ENCODE measurements at places on chromosomes 5 and 9.

GRCh38 chr5:31054453-31054852 is 139.0 kb upstream of the CDH6 start:
- H3K27ac ChIP-seq = no peak overlapping the region
- no peaks in the 10 kb centered on the region for H3K36me3 ChIP-seq
- H3K27me3 ChIP-seq = no peaks in the 10 kb centered on the region
- H3K4me3 ChIP-seq = no peak overlapping the region
- DNase-seq = no peak
- H3K4me1 ChIP-seq = no peaks in the 10 kb centered on the region

DNA sequence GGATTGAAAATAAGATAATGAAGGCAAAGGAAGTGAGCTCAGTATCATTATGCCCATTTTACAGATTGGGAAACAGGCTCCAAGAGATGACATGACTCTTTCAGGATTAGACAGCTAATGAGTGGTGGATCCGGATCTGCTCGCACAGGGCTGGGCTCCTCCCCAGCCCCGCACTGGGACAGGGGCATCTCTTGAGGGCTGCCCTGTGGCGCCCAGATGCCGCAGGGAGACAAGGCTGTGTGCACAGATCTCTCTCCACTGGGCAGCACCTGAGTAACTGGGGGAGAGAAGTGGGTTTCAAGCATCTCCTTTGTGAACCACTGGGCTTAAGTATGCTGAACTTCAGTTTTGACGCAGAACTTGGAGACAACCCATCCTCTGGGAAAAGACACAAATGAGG is 43.9 kb downstream of the ADAMTS2 start:
- H3K27ac ChIP-seq = no peak overlapping the region
- H3K4me1 ChIP-seq = no peaks in the 10 kb centered on the region
- H3K27me3 ChIP-seq = no peaks in the 10 kb centered on the region

GRCh38 chr5:80034962-80035821 is at the start of gene THBS4:
TSS of gene THBS4 (plus strand) at chr5:80035348. CDS start at chr5:80035538, 190 bp downstream.
- H3K4me3 ChIP-seq = no peak within 1 kb of the TSS
- no peak within 1 kb of the TSS for H3K27ac ChIP-seq
- peaks cover 9% of the 10 kb centered on the region for H3K27me3 ChIP-seq
- no peak for DNase-seq
- no peaks in the 10 kb centered on the region for H3K36me3 ChIP-seq
- no peaks in the 10 kb centered on the region for H3K4me1 ChIP-seq

DNA sequence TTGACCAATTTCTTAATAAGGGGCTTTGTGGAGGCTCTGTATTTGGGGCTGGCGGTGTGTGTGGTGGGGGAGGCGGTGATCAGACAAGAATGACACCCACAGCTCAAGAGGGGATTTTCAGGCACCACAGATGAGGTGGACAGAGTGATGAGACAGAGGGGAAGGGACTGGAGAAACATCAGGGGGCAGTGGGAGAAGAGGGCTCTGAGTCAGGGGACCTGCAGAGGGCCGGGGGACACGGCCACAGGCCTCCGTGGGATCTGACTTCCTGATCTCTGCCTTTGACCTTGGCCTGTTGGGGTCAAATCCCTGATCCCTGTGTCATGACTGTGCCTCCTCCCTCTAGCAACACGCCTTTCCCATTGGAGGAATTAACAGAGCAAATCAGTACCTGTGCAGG is 197.7 kb downstream of the C9orf50 start:
- no peak overlapping the region for H3K27ac ChIP-seq
- no peak for DNase-seq
- no peak overlapping the region for H3K4me3 ChIP-seq
- no peaks in the 10 kb centered on the region for H3K27me3 ChIP-seq

DNA sequence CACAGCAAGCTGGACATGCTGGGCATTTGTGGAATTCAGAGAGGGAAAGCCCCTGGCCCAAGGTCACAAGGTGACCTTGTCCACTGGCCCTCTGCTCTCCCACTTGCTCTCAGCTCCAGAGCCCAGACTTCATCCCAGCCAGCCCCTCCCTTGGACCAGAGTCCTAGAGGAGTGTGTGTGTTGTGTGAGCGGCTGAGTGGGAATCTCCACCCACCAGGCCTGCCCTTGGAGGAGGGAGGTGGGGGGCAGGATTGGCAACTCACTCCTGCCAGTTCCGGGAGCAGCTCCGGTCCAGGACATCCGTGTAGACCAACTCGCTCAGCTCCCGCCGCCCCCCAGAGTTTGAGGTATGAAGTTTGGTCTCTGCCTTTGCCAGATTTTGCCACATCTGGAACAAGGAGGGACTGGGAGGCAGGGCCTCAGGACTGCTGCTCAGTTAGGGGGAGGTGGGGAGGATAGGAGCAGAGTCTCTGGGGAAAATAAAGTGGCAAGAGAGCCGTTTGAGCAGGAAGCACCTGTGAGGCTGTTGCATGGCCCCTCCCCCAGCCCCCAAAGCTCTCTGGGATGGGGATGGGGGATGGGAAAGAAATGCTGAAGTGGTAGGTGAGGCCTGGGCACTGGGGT is 1.4 kb downstream of the MZB1 start:
- DNase-seq = no peak
- no peak overlapping the region for H3K4me3 ChIP-seq
- H3K27ac ChIP-seq = no peak overlapping the region
- no peaks in the 10 kb centered on the region for H3K27me3 ChIP-seq

DNA sequence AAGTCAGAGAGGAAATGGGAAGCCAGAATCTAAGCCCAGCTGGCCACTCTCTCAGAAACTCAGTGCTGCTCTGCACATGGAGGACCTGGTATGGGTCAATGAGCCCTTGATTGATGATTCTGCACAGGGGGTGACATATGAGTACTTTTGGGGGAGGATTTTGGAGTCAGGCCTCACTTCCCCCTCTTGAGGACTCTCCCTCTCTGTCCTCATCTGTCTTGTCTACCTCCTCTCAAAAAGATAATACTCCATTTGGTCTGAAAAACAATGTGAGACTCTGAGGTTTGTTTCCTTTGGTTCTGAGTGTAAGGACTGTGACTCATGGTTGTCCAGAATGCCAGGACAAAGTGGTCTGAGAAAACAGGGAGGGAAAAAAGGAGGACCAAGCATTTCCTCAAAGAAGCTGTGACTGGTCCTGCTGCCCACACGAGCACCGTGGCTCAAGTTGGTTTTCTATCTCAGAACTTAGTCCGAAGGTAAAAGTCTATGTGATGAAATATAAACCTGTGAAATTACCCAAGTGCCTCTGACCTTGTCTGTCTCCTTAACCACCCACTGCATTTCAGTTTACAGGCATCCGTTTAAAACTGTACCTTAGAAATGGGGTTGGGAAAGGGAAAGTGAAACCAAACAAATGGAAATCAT is 11.1 kb downstream of the TTC39B start:
- peak overlapping the region; percentile 50 for H3K4me3 ChIP-seq
- peak overlapping the region; percentile 78 for H3K27ac ChIP-seq
- H3K27me3 ChIP-seq = no peaks in the 10 kb centered on the region
- H3K4me1 ChIP-seq = peaks cover 69% of the 10 kb centered on the region
- DNase-seq = no peak

GRCh38 chr9:130900701-130901497 is 4.3 kb upstream of the QRFP start:
- H3K27me3 ChIP-seq = no peaks in the 10 kb centered on the region
- H3K27ac ChIP-seq = no peak overlapping the region
- no peaks in the 10 kb centered on the region for H3K36me3 ChIP-seq
- DNase-seq = no peak

GRCh38 chr5:1824109-1824821 is 23.1 kb downstream of the NDUFS6 start:
- DNase-seq = no peak
- peaks cover 13% of the 10 kb centered on the region for H3K36me3 ChIP-seq
- no peaks in the 10 kb centered on the region for H3K27me3 ChIP-seq
- H3K27ac ChIP-seq = no peak overlapping the region
- no peaks in the 10 kb centered on the region for H3K4me1 ChIP-seq

All from effector memory CD4-positive, alpha-beta T cell (primary cell).